ENCODE measurements at places on chromosomes 6 and 20.
A peak's percentile ranks its signal among the peaks of the same experiment; 100 is the strongest.

- DNase-seq: no peak
Measured at GRCh38 chr6:64411226-64411625, 775.6 kb downstream of the PHF3 start.

GRCh38 chr6:12369781-12370262, 79.7 kb downstream of the EDN1 start:
- no peak for DNase-seq

DNA sequence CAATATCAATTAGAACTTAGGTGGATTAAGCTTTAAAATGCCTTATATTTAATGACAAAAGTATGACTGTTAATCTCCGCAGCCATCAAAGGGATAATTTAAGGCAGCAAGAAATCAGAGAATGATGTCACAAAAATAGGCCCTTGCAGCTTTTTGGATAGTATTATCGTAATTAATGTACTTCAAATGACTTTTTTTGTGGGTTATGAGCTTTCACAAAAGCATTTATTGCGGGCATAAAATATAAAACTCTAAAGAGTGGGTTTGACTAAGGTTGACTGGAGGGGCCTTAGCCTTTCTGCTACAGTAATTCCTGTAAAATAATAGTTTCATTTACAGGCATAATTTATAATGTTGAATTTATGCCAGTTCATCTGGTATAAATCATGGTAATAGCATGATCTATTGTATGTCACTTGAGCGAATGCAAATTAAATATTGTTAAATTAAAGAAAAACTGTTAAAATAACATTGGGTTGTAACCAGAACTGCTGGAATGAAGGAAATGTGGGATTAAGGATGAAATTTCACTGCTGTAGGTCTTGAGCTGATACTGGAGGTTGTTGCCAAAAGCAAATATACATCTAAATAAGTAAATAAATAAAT, 78.5 kb upstream of the ZFP64 start:
- no peak for DNase-seq

DNA sequence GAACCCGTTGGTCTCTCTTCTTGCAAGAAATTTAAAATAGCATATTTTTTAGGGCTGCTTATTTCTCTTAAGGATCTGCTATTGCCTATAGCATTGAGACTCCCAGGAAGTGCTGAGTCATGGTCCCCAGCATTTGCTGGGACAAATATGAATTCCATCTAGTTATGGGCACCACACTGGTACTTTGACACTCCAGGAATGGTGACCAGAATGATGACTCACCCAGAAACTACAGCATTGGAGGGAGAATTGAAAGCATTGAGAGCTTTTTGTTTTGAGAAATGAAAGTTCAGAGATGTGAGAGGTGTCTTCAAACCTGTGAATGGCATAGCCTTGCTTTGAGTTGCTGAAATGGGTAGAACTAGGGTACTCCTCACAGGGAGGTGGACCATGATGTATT, 699.7 kb downstream of the DHX35 start:
- DNase-seq: peak; percentile 23

DNA sequence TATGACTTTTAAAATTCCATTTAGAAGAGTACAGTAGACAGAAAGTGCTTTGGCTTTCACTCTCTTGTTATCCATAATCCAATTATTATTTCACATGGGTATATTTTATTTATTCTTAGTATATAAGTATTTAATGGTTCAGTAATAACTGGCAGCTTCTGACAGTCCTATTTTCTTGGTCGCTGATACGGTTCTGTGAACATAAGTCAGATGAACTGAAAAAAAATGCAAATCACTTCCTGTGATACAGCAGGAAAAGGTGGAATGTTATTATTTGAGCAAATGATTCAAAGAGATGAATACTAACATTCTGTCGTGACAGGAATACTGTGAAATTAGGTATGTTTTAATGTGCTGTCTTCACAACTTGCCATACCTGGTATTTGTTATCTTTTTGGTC, 132.3 kb downstream of the ARHGAP18 start:
- no peak for DNase-seq

DNA sequence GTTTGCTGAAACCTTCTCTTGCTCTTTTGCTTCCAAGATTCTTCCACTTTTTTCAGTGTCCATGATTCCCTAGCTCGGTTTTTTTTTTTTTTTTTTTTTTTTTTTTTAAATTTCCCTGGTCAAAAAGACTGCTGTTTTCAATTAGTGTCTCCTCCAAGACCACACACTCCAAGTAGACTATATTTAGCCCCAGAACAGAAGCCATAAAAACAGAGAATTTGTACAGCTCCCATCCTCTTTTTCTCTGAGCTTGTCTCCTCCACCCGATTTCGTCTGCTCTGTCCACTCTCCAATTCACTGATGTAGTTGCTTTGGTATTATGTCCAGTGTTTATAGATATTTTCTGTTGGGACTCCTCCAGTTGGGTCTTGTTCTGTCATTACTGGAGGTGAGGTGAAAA, 37.6 kb downstream of the RSPH3 start:
- no peak for DNase-seq

DNA sequence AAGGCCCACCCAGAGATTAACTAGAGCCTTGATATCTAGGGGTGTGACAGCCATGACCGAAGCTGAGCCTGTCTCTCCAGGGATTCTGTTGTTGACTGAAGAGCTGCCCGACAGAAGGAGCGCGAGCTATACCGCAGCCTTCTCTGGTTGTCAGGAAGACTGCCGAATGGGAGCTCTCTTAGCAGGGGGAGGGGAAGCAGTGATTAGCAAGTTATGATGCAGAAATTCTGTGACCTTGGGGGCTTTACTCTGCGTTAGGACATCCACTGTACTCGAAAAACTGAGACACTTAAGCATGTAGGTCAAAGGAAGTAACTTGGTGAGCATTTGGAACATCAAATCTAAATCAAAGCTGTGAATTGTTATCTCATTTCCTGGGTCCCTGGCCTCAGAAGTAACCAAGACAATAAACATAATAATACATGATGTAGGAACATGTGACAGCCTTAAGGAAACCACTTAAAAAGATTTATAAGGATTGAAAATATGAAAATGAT, 84.7 kb downstream of the MAP3K4 start:
- DNase-seq: no peak

GRCh38 chr6:16635810-16636602, 125.3 kb downstream of the ATXN1 start:
- DNase-seq: peak; percentile 5

GRCh38 chr6:105051941-105052471, 95.1 kb downstream of the LIN28B start:
- DNase-seq: no peak

DNA sequence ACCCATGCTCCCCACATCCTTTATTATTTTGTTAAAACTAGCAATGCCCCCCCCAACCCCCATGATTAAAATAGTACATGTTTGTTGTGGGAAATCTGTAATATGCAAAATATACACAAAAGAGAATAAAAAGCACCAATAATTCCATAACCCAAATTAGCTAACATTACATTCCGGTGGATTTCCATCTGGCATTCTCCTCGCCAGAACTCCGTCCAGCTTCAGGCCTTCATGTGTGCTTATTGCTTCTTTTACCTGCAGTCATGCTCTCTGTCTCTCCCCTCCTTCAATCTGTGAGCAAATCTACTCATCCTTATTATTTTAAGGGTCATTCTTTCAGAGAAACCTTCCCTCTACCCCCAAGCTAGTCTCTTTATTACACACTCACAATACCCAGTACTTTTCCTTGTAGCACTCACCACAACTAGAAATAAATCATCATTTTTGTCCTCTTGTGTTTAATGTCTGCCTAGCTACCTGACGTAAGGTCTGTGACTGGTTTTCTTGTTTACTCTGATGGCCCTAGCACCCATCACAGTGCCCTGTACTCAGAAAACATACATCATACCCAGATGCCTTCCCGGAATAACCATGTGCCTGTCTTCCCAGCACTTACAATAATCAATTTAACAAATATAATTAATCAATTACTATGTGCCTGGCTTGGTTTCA, 25.6 kb upstream of the IER3 start:
- no peak for DNase-seq

DNA sequence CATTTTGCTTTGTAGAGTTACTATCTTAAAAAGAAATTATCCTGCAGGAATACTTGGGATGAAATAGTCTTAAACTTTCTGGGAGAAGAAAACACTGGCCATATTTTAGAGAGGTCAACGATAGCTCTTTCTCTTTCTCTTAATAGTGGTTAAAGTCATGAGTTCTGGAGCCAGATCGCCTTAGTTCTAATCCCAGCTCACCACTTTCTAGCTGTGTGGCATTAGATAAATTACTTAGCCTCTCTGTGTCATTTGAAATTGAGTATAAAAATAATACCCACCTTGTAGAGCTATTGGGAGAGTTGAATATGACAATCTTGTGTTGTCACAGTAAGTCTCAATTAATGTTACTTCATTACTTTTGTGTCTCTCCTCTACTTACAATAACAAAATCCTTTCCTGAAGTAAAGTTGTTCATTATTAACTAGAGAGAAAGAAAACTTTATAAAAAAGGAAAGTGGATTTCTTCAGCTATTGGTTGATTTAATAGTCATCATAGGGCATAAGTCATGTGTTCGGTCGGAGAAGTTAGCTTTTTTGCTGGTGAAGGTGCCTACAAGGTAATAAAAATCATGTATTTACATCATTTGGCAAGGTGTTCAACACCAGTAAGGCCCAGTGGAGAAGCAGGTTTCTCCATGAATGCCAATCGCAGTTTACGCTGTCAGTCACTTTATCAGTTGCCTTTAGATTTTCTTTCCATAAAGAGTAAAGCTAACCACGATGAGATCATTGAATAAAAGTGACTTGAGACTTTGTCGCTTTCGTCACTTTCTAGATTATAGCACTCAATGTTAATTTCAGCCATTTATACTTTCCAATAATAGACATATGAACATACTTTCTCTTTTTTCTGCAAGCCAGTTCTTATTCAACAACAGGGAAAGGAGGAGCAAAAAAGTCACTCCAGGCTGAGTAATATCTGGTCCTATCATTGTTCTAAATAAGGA, 2.0 kb downstream of the NEDD9 start:
- no peak for DNase-seq

GRCh38 chr20:53856300-53857295, 213.8 kb downstream of the BCAS1 start:
- DNase-seq: no peak
